NCI-H1694 (cell line): ENCODE measurements at places on chromosomes 12 and 14.

DNA sequence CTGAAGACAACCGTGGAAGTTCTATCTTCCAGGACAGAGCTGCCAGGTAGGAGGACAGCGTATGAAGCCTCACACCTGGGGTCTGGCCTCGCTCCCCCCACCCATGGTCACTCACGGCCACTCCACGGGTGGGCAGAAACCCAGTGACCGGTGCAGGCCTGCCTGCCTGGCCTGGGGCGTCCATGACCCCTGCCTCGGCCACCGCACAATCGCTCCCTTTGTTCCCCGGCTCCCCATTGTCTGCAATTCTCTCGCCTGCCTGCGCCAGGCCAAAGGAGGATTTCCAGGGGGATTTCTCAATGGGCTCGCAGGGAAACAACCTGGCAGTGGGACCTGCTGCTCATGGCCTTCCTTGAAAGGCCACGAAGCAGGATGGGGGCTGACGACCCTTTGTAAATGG lies 22.6 kb downstream of the CCDC85C start:
- no peak for DNase-seq

DNA sequence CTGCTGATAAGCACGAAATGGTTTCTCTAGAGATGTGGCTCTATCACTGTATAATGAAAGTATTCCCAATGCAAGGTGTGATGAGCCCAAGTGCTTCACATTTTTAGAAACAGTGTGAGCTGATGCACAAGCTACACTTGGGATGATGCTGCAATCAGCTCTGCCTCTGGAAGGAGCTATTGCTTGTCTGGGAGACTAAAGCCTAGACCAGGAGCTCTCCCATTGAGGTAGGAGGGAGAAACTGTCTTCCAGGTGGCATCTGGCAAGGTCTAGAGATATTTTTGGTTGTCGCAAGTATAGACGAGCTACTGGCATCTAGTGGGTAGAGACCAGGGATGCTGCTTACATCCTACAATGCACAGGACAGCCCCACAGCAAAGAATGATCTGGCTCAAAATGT lies 42.0 kb downstream of the HECTD4 start:
- no peak for DNase-seq

DNA sequence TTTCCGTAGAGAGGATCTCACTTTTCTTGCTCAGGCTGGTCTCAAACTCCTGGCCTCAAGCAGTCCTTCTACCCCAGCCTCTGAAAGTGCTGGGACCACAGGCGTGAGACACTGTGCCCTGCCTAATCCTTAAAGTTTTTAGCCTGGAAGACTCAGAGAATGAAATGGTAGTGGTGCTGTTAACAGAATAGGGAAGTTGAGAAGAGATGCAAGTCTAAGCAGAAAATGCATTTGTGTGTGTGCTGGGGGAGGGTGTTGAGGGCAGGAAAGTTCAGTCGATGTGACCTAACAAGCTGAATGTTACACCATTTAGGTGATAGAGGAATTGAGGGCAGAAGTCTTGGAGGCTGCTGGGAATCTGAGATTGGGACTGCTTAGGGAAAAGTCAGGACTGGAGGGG lies 6.9 kb upstream of the TUBA1A start:
- no peak for DNase-seq

DNA sequence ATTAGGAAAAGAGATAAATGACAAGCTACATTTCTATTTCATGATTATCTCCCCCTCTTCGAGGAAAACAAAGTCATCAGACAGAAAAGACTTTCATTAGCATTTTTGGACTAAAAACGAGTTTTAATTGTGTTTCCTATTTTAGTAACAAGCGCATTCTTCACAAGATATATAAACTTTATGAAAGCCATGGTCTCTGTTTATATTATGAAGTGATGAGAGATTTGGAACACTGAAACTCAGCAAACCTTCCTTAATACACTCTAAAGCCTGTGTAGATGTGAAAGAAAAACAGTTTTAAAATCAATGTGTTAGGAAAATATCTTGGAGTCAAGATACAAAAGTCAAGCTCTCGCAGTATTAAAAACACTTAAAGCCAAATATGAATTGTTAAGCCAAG lies 539.1 kb downstream of the LRFN5 start:
- no peak for DNase-seq

DNA sequence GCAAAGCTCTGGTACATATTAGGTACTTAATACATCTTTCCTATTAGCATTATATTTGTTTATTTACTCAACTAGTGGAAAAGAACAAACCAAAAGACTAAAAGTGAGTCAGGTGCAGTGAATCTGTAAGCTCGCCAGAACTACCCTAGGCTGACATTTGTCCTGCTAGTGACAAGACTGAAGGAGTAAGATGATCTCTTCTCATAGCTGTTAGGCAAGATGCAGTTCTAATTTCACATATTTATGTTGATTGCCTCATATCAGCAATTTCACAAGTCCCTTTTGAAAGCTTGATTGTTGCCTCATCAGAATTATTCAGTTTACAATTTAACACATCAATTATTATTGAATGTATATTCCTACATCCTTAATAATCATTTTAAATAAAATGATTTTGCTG lies 293.0 kb upstream of the NAV3 start:
- no peak for DNase-seq

DNA sequence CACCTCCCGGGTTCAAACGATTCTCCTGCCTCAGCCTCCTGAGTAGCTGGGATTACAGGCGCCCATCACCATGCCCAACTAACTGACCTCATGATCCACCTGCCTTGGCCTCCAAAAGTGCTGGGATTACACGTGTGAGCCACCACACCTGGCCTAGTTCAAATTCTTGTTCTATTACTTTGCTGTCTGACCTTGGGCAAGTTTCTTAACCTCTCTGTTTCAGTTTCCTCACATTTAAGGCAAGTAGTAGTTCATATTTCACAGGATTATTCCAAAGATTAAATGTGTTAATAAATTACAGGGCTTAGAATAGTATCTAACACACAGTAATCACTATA lies 10.9 kb downstream of the RXYLT1 start:
- no peak for DNase-seq

DNA sequence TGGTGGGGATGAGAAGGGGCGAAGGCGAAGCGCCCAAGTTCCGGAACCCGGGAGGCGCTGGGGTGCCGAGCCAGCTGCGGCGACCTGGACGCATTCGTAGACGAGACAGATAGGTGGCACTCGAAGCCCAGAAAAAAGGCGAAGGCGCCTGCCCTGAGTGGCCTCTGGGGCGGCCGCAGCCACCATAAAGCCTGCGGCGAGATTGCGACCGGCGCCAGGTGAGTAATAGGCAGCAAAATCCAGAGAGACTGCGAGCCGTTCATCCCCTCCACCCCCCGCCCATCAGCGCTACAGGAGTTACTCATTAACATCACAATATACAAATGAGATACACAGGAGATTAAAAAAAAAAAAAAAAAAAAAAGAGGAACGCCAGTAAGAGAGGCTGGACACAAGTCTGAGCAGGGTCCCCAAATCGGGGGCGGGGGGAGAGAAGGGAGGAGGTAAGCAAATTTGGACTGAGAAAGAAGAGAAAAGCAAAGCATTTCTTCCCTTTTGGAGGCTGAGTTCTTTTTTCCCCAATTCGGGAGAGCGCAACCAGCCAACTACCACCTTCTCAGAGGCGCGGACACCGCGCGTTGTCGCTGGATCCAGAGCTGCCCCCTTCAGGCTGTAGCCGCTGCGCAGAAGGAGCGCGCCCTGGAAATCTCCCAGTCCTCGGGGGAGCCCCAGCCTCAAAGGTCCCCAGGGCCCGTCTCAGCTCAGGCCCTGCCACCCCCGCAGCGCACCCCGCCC lies 15.7 kb downstream of the TBX3 start:
- DNase-seq = no peak

- no peak for DNase-seq
Observed at GRCh38 chr12:76241371-76241770, 106.8 kb downstream of the BBS10 start.

DNA sequence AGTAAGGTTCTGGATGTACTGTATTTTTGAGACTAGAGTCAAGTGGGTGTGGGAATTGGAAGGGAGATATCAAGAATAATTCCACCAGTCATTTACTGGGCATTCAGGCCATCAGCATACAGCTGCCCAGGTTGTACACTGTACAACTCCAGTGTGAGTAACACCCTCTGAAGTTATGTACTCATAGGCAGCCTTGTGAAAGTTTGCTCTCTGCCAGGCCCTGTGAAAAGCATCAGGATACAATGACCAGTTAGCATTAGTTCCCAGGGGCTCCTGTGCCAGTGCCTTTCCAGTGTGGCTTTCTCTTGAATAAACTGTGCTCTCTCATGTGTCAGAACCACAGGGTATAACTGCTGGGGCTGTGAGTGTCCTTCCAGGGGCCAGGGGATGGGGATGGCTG lies 89.7 kb downstream of the LGMN start:
- no peak for DNase-seq
